ENCODE measurements at places on chromosomes 7 and 10.

DNA sequence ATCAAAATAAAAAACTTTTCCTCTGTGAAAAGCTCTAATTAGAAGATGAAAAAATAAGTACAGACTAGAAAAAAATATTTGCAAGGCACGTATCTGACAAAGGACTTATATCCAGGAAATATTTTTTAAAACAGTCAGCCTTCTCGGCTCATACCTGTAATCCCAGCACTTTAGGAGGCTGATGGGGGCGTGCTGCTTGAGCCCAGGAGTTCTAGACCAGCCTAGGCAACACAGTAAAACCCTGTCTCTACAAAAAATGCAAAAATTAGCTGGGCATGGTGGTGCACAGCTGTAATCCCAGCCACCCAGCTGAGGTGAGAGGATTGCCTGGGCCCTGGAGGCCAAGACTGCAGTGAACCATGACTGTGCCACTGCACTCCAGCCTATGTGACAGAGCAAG, 542.8 kb downstream of the PARD3 start:
- DNase-seq = no peak

- no peak for DNase-seq
Measured at GRCh38 chr7:126715076-126715475, 537.7 kb downstream of the GRM8 start.

- DNase-seq = no peak
Measured at GRCh38 chr7:5549096-5549763, 125.6 kb upstream of the TNRC18 start.

GRCh38 chr10:98173260-98173659, 38.8 kb downstream of the R3HCC1L start:
- DNase-seq = no peak

GRCh38 chr10:42836771-42837468, 54.3 kb downstream of the BMS1 start:
- DNase-seq = no peak

DNA sequence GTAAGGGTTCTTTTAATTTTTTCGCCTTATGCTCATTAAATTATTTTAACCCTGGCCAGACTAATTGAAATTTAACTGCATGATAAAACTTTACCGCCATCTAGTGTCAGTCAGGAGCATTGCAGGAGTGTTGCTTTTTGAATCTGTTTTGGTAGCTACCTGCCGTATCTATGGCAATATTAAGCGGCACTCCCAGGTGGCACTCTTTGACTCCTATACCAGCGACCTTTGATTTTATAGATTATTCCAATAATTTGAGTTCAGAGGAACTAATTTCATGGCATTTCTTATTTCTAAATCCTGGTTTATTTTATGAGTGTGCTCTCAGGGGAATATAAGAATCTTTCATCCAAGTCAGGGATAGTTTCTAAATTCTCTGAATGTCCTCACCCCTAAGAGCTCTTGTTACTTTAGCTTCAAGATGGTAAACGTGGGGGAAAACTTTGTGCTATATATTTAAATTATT, 198.9 kb downstream of the REEP3 start:
- DNase-seq = peak; percentile 92

- no peak for DNase-seq
Measured at GRCh38 chr10:1036341-1036791, 10.7 kb upstream of the IDI2 start.

- DNase-seq = no peak
Measured at GRCh38 chr10:21171197-21171935, 274.3 kb upstream of the NEBL start.

- DNase-seq = no peak
Measured at GRCh38 chr10:3898821-3899220, 113.8 kb upstream of the KLF6 start.

DNA sequence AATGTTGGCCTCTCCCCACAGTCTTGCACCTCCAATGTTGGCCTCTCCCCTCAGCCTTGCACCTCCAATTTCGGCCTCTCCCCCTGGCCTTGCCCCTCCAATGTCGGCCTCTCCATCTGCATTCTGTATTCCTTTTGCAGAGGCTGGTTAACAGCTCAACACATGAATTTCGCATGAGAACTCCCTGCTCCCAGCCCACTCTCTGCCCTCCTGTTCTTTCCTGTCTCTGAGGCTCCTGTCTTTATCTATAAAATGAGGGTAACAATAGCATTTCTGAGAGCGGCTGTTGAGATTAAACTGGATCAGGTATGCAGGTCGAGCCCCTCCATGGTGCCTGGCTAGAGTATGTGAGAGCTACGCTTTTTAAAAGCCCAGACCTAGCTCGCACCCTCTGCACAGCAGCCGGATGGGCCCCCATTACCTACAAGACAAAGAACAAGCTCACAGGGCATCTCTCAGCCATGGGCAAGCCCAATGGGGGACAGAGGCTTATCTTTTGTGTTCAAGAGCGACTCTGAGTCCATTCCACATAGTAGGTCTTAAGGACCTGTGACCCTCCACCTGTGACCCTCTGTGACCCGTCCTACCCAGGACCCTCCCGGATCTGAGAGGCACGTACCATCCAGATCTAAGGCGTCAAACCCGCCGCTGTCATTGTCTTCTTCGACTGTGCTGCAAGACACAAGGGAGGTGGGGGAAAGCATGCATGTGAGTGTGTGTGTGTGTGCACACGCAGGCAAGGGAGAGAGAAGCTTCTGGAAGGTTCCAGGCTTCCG, 82.2 kb upstream of the GNA12 start:
- no peak for DNase-seq

GRCh38 chr7:70579397-70580097, 552.4 kb upstream of the GALNT17 start:
- DNase-seq = no peak

DNA sequence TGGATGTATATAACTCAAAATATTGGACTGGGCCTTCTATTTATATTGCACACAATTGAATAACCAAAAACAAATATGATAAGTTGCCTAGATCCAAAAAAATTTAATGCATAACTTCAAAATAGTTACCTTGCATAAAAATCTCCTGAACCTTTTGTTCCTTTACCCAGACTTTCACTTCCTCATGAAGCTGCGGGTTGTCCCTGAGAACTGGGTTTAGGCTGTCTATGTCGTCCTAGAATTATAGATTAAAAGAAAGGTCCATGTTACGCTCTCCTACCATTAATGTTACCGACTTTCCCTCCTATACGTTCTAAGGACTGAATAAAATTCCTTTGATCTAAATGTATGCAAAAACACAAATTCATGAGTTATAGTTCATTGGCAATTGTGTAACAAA, 86.6 kb downstream of the NRBF2 start:
- no peak for DNase-seq

DNA sequence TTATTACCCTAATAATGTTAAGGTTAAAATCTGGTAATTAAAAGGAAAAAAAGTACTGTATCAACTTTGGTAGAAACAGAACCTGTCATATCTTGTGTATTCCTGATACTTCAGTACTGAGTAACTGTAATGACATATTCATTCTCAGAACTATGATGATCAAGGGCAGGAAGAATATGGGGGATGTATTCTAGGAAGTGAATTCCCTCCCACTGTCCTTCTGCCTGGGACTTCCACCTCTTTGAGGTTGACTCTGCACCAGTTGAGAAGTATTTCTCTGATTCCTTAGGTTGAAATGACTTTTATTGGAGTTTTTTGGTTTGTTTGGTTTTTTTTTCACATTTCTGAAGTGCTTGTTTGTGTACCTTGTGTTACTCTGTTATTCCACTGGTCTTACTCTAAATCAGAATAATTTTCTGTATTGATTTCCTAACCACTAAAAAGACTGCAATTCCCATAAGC, 36.9 kb downstream of the WASL start:
- DNase-seq = no peak

DNA sequence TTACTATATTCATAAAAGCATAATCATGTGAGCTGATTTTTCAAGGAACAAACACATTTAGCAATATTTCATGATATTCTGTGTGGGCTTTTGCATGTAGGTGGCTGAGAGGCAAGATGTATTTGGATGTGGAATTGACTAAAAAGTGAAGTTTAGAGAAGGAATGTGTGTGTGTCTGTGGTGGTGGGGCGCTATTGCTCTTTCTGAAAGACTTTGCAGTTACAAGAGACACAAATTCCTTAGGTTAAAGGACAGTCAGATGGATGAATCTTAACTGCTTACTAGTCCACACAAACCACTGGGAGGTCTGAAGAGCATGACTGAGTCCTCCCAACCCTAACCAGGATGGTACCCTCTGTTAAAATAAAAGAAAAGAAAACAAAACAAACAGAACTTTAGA, 200.1 kb downstream of the SDHAF3 start:
- DNase-seq = no peak

DNA sequence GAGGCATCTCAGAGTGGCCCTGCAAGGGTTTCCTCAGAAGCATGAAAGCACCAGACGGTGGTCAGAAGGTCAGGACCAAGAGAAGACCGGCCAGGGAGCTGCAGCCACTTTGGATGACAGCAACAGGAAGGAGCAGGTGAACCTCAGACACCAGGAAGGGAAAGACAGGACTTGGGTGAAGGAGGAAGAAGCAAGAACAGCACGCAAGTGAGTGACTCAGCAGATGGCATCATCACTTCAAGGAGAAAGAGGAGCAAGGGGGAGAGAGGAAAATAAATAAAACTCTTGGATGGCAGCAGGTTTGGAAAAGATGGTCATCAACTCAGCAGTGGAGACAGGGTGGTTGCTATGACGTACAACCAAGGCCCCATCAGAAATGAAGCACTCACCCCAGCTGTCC, 31.6 kb downstream of the NCAPG2 start:
- no peak for DNase-seq

DNA sequence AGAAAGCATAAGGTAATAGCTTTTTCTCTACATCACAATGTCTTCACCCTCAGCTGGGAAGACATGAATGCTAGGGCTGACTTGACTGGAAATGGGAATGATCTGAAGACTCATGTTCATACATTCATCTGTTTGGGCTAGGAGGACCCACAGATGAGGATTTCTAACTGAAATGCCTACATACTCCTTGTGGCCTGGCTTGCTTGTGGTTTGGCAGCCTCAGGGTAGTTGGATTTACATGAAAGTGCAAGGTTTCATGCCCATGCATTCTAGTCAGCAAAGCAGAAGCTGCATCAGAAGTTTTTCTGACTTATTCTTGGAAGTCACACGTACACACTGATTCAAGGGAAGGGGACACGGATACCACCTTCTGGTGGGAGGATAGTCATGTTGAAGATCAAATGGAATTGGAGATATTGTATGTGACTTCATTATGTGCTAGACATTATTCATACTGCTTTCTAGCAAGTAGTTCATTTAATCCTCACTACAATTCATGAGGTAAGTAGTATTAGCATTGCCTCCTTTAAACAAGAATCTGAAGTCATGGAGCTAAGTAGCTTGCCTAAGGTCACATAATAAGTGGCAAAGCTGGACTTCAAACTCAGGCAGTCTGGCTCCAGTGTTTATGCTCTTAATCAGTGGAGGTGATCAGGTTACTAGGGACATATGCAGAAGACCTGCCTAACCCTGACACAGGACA, 957.0 kb downstream of the LRMDA start:
- no peak for DNase-seq

DNA sequence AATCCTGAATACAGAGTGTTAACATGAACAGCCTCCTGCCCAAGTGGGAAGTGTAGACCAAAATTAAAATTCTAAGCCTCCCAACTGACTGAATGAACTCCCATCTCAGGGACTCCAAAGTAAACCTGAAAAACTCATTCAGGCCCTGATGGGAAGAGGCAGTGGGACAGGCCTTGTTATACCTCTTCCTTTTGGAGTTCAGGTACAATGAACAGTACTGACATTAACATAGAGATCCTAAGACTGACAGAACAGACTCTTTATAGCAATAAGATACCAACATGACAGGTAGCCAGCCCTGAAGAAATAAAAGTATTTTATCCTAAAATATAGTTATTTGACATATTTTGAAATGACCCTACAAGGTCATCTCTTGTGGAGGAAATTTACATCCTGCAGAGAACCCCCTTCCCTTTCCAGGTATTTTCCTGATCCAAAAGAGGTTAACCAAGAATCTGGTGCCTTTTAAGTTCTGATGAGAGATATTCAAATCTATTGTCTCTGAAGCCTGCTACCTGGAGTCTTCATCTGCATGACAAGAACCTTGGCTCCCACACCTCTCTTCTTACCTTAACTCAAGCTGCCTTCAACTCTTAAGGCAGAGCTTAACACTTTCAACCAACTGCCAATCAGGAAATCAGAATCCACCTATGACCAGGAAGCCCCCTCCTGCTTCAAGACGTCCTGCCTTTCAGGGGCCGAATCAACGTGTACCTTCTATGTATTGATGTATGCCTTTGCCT, 103.3 kb upstream of the PFKP start:
- no peak for DNase-seq

GRCh38 chr7:150447966-150448788, 2.3 kb upstream of the GIMAP8 start:
- no peak for DNase-seq

- DNase-seq = no peak
Measured at GRCh38 chr10:23075672-23076071, 19.7 kb upstream of the MSRB2 start.

DNA sequence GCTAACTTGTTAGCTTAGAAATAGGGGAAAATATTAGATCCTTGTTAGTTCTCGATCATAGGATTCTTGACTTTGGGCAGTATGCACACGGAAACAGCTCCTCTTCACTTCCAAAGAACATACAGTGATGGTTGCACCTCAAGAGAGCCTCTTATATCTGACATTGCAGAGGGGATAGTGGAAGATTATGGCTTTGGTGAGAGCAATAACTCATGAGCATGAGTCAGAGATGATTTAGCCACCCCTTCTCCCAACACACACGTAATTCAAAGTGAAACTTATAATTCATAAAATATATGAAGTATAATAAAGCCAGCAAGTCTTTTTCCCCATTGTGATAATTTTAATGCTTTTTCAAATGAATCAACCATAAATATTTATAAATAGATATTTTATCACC, 683.7 kb downstream of the POM121L12 start:
- DNase-seq = no peak

DNA sequence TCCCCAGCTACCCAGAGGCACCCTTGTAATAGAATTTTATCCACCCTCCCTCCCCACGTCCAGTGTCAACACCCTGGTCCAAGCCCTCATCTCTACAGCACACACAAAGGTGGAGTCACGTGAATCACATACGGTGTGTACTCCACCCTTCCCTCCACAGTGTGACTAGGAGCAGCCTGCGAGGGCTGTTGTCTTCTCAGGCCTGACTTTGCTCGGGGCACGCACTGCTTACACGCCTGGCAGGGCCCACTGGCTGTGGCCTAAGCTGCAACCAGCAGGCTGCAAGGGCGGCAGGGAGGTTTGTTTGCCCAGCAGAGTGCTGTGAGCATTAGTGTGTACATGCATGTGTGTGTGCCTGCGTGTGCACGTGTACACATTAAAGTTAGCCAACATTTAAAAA, 93.7 kb downstream of the COBL start:
- no peak for DNase-seq

Measured in Karpas-422 (cell line).